Activated naive CD8-positive, alpha-beta T cell treated with anti-CD3 and anti-CD28 coated beads for 36 hours (primary cell): ENCODE measurements at places on chromosomes 1 and 21. TPM values are rescaled to one million over a fixed set of nuclear protein-coding genes. Genes with fewer than 3 reads are reported as not detected.

GRCh38 chr1:59138402-59138801 is 158.5 kb upstream of the FGGY start:
- DNase-seq: no peak

GRCh38 chr1:52404975-52405338 is 555 bp downstream of the PRPF38A start:
- no peak for DNase-seq

Gene MSH4
- total RNA-seq: 0.22 TPM

- peak; percentile 1 for DNase-seq
These were observed 13.3 kb downstream of the FCRL1 start for GRCh38 chr1:157806431-157807149.

DNA sequence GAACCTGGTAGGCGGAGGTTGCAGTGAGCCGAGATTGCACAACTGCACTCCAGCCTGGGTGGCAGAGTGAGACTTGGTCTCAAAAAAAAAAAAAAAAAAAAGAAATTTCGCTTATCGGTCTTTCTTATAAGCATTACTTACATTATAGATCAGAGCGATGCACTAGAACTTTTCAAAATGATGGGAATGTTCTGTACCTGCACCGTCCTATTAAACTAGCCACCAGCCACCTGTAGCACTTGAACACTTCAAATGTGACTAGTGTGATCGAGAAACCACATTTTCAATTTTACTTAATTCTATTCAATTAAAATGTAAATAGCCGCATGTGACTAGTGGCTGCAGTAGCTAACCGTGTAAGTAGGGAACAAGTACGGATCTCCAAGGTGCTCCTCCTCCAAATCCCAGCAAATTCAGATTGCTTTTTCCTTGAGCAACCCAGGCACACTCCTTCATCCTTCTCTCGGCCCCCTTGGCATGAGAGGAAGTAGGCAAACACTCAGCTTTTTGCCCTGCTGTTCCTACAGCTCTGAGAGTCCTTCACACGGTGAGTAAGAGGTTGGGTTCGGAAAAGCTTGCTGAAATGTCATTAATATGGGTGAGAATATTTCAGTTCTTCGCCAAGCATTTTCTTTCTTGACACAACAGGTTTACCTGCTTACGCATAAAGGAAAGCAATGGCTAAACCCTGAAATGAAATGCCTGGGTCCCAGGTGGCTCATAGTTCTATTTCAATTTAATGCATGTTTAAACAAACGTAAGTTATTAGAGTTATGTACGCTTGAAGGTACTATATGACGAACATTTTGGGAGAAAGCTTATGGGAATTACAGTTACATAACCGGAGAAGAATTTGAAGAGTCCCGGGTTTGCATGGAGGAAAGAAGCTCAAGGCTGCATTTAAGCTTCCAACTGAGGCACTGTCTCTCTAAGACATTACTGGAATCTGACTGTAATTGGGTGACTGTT is 69.5 kb upstream of the HUNK start:
- DNase-seq: no peak

DNA sequence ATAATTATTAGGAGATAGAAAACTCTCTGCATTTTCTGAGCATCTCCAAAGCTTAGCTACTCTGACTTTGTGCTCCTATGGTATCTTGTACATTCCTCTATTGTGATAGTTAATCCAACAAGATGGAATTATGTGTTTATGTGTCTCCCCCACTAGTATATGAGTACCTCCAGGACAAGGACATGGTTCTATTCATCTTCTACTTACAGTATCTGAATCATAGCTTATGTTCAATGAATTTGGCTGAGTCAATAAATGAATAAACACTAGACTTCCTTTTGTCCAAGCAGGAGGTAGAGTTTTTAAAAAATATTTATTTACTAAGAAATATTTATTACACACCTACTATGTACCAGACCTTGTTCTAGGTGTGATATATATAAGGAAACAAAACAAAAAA is 18.4 kb upstream of the CTH start:
- no peak for DNase-seq

- no peak for DNase-seq
These were observed 598.4 kb downstream of the RWDD3 start for GRCh38 chr1:95832370-95832769.

GRCh38 chr1:241250465-241250864 is 106.5 kb downstream of the RGS7 start:
- DNase-seq: no peak

Gene CDC20
- 184 TPM for total RNA-seq

DNA sequence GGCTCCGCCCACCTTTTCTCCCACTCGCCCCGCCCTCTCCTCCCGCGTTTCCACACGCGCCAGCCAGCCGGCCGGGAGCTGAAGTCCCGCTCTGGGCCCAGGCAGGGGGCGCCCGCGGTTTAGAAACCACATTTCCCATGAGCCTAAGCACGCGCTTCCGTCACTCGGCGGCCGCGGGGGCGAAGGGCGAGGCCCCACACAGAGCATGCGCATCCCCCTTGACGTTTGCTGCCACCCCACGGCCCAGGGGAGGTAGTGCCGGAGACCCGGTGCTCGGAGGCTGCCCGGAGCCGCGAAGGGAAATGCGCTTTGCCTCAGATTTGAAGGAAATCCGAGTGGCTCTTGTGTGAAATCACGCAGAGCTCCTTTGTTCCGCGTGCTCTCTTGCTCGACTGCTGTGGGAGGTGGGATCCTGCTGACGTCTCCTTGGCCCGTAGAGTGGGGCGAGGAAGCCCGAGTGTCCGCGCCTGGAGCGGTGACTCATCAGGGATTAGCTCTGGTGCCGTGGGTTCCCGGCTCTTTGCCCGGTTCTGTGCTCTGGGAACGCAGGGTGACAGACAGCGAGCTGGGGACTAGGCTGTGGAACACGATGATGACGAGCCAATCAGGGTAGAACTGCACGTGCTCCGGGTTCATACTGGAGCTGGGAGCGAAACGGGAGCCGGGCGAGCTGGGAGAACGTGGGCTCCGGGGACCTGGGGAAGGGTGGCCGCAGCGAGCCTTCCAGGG is 406 bp upstream of the B3GALNT2 start:
- peak; percentile 98 for DNase-seq

Gene P3R3URF
- total RNA-seq: not detected

DNA sequence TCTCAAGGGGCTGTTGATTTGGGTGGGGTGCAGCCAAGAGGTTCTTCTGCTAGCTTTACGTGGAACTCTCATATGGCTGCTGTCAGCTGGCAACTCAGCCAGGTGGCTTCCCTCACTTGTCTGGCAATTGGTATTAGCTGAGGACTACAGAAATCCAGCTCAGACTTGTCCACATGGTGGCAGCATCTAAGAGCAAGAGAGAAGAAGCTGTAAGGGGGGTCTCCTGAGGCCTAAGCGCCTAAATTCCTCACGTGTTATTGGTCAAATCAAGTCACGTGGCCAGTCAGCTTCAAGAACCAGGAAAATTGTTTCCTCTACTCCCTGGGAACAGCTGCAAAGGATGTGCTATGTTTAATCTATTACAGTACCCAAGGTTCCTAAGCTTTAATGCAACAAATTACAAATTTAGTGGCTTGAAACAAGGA is 4.2 kb upstream of the DYRK3 start:
- DNase-seq: peak; percentile 25

DNA sequence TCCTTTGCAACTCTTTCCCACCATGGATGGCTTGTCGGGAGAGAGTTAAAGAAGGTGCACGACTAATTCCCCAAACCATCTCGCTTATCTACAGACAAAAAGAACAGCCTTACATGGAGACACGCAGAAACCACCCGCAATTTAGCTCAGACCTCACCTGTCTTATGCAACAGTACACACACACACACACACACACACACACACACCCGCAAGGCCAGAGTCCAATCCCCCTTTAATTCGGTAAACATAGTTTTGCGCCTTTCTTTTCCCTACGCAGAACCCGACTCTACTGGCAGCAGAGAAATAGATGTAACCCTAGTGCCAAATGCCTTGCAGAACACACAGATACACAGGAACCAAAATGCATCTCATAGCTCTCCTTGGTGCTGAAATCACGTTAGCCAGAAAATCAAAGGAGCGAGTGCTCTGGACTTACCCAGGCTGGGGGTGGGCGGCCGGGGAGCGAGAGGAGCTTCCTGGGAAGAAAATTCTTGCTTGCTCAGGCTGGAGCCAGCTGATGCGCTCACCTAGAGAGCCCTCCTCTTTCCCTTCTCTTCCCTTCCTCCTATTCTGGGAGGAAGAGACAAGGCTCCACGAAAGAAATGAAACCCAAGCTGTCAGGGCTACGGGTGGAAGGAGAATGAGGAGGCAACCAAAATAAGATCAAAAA is 470 bp downstream of the TNR start:
- no peak for DNase-seq

Gene SELP
- total RNA-seq: 0.42 TPM

GRCh38 chr21:15066123-15066575 is 1.3 kb upstream of the NRIP1 start:
- DNase-seq: no peak

GRCh38 chr1:39632682-39633417 is 6.6 kb downstream of the HEYL start:
- DNase-seq: no peak

Gene FYB2
- not detected for total RNA-seq

GRCh38 chr1:109639841-109640184 is 16.1 kb upstream of the GSTM4 start:
- no peak for DNase-seq

DNA sequence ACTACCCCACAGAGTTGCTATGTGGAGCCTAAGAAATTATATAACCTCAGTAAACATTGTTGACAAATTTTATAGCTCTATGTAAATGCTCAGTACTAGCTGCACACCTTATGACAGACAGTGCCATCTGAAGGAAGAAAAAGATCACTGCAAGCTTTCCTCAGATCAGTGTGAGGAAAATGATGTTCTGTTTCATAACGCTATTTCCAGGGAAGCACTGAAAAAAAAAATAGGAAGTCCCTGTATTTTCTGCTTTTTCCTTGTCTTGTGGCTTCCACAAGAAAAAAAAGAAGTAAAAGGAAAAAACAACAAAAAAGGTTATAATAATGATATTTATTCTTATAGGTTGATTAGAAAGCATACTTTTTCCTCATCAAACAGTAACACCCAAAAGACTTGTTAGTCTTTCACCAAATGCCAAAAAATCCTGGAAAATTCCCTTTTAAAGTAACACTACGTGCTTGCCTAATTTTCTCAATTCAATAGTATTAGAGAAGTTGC is 23.2 kb downstream of the LYST start:
- no peak for DNase-seq

Gene KLHL21
- 31.2 TPM for total RNA-seq

Gene USH2A
- total RNA-seq: not detected

DNA sequence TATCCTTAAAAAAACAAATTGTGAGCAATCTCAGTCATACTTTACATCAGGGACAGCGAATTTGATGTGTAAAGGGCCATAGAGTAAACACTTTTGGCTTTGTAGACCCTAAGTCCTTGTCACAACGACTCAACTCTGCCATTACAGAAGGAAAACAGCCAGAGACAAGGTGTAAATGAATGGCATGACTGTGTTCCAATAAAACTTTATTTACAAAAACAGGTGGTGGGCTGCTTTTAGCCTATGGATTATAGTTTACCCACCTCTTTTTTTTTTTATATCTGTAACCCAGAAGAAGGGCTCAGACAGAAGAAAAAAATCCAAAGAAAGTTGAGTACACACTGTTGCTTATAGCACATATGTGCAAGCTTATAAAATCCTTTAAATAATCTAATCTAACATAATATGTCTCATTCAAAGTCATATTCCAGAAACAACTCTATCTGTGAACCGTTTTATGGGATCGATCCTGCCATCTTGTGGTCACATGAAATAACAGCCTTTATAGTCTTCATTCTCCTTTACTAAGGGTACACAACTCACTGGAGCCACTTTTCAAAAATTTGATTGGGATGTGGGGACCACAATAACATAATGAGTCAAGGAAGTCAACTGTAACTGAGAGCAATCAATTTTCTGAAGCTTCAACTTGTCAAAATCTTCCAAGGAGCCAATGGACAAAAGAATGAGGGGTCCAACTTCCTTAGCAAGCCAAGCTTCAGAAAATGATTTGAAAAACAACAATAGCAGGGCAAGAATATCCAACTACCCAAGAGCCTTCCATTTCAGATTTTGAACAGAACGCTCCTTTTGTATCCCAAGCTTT is 142.2 kb upstream of the KRTAP19-8 start:
- no peak for DNase-seq

- DNase-seq: no peak
These were observed 5.7 kb upstream of the CYP4B1 start for GRCh38 chr1:46793126-46793525.

GRCh38 chr1:78146205-78146771 is 100.5 kb downstream of the GIPC2 start:
- DNase-seq: no peak

DNA sequence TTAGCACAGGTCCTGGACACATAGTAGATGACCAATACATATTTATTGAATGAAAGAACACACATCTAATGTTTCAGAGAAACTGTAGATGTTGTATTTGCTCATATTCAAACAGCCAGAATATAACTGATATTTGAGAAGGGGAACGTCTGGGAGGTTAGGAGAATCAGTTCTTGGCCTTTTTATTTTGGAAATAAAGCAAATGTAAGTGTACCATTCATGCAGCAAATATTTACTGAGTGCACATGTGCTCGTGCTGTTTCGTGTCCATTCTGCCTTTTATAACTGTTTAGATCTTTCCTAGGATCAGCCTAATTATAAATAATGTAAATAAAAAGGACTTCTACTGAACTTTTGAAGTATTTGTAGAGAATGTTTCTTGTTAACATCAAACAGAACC is 103.8 kb downstream of the GREM2 start:
- no peak for DNase-seq

DNA sequence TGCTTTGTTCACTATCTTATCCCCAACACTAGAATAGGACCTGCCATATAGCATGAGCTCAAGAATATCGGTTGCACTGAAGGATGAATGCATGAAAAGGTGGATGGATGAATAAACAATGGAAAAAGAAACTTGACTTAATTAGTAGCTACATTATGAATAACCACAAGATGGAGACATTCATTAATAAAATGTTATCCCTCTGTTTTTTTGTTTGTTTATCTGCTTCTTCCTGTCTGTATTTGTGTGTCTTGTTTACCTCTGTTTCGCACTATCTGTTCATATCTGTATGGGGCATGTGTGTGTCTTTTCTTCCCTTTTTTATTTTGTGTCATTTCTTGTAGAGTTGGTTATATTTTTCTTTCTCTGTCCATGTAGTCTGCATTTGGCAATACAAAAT is 1.1 kb upstream of the OR14I1 start:
- no peak for DNase-seq

GRCh38 chr1:174726167-174726879 is 273.4 kb upstream of the CACYBP start:
- no peak for DNase-seq

DNA sequence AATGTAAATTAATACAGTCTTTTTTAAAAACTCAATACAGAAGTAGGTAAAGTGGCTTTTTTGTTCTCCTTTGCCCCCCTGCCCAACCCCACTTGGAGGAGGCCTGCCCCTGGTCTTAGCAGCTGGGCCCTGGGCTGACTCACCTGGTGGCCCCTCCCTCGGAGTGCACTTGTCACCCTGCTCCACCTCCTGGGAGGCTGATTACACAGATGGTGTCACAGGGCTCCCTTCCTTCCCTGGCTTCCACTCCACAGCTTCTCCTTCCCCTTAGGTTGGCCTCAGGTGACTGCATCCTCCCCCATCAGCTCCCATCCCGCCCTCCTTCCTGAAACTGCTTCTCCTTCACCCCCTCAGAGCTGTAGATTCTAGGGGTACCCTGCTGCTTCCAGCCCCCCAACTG is 11.7 kb upstream of the CAPN9 start:
- no peak for DNase-seq

GRCh38 chr1:230853731-230854130 is 14.6 kb downstream of the C1orf198 start:
- no peak for DNase-seq

Gene SHISAL2A
- total RNA-seq: 13.7 TPM

Gene CSF3R
- total RNA-seq: 0.04 TPM
